ENCODE measurements at places on chromosomes 7 and 10.

DNA sequence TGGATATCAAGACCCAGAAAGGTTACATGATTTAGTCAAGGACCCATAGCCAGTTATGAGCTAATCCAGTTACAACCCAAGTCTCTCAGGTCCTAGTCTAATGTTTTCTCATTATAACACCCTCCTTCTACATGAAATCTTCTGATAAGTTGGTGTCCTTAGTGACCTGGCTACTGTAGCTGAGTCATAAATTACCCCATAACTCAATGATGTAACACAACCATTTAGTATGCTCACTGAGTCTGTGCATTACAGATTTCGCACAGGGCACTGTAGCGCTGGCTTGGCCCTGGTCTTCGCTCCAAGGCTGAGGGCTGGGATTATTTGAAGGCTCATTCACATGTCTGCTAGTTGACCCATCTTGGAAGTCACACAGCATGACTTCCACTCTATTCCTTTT is 36.0 kb upstream of the GLCCI1 start:
- DNase-seq: no peak

GRCh38 chr7:45162943-45163691 is 5.5 kb downstream of the RAMP3 start:
- no peak for DNase-seq

GRCh38 chr10:62658516-62658915 is 146.0 kb upstream of the ADO start:
- DNase-seq: no peak

DNA sequence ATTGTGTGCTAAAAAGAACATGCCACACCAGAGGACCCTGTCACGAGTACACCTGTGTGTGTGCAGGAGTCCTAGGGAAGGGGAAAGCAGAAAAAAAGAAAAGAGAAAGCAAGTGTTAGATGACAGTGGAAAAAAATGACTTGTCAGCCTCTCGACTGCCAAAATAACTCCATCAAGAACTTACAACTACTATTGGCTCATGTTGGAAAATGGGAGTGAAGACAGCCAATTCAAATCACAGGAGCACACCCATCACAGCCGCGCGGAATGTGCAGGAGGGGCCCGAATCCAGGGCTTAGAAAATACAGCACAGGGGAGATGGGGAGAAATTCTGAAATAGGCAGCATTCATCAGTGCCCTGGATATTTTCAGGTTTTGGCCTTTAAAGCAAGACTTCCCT is 38.1 kb upstream of the FOXI2 start:
- no peak for DNase-seq

GRCh38 chr7:131223151-131223550 is 104.5 kb upstream of the MKLN1 start:
- no peak for DNase-seq

All from fibroblast of skin of back (primary cell).